ENCODE measurements at places on chromosomes 2 and 18.

- DNase-seq = peak; percentile 86
Observed at GRCh38 chr18:50268022-50268747, 1.9 kb upstream of the CFAP53 start.

DNA sequence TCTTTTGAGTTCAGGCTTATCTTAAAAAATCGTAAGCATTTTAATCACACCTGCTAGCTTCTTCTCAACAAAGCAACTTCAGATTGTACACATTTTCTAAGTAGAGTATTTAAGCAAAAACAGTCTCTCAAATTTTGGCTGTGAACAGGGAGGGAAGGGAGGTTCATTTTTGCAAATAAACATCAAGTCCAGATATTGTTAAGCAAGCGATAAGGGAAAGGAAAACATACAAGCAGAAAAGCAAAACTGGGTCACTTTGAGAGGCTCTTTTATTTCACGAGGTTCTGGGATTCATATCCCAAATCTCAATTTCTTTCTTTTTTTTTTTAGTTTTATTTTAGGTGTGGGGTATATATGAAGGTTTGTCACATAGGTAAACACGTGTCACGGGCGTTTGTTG lies 79.9 kb downstream of the SLC25A12 start:
- no peak for DNase-seq

DNA sequence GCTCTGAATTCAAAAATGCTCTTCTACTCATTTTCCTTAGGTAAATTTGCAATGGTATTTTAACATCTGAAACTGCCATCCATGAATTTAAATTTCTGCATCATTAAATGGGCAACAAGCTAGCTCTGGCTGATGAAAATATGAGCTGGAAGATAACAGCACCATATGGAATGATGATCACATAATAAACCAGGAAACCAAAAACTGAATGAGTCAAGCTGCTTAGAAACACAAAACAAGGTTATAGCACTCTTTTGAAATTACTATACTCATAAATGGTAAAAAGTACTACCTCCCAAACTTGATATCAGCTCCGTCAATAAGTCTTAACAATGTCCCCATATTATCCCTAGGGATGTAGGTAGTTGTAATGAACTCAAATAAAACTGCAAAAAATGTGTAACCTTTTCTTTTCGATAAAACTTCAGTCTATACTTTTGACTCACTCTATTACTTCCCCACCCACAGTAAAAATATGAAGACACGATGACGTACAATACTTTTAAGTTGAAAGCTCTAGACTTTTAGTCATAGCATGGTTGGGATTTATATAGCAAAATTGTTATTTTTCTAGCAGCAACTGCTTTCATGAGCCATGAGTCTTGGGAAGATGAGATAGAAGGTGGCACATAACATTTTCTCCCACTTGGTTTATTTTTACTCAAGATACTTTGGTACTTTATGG lies 396.7 kb downstream of the CDH2 start:
- DNase-seq = no peak

GRCh38 chr2:215409331-215410127 lies 26.3 kb downstream of the FN1 start:
- DNase-seq = no peak

DNA sequence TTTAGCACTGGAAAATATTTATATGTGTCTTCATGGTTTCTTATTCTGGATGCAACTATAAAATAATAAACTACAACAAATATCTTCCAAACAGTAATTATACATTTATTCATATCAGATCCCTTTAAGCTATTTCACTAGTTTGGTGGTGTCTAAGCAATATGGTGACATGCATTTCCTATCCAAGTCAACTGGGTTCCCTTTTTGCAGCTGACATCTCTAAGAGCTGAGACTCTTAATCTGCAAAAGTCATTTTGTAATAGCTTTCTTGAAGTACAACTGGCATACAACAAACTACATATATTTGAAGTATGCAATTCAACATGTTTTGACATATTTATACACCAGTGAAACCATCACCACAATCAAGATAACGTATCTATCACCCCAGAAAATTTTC lies 59.9 kb upstream of the SLC1A4 start:
- no peak for DNase-seq
